ENCODE measurements at places on chromosomes 4 and X.

DNA sequence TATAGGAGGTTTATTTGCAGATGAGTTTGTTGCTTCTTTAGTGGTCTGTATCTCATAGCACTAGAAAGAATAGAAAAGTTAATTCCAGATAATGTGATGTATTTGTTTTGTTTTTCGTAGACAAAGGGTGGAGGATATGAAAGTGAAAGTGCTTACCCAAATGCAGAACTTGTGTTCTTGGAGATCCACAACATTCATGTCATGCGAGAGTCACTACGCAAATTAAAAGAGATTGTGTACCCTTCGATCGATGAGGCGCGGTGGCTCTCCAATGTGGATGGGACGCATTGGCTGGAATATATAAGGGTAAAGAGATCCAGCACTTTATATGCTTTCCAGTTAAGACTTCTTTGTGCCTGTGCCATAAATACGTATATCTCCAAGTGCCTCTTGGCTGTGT lies 43.3 kb downstream of the MTMR1 start:
- DNase-seq = no peak

DNA sequence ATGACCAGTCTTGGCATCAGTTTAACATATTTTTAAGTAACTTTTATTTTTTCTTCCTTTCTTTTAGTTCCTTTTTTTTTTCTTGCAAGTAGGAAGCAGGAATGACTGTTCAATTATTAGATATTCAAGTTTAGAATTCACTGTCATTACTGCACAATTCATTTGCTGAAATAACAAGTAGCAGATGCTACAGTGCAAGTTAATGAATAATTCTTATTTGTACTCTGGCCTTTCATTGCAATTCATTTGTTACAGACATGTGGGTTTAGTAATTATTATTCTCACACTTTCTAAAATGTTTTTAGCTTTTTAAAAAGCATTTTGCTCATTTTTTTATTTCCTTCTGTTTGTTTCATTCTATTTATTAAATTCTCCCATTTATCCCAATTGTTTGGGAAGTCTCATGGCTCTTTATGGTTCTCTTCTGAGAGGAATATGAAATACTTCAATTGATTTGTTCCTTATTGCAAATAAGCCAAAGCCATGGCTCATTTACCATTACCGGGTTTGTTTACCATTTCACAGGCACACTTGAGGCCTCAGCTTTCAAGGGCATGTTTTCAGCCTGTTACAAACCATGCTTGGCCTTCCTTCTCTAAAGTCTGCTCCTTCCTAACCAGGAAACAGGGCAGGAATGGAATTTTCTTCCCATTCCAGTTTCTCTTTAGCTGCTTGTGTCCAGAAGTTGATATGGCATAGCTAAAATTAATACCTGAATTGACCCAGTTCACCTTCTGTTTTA lies 4.6 kb upstream of the DCAF4L1 start:
- DNase-seq = no peak

- DNase-seq = no peak
These were observed 128.6 kb downstream of the ATOH1 start for GRCh38 chr4:93957186-93957585.

DNA sequence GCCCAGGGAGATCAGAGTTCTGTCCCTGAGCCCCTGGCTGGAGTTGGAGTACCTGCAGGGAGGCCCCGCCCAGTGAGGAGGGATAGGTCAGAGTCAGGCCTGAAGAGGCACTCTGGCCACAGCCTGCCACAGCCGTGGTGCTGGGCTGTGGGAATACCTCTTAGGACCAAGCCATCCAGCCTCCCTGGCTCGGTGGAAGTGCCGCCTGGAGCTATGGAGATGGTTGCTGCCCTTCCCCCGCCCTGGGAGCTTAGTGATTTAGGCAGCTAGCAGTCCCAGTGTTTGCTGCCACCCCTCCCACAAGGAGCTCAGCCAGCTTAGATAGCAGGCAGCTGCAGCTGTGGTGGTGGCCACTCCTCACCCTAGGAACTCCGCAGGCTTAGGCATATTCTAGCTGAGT lies 446.3 kb upstream of the GNPDA2 start:
- no peak for DNase-seq

GRCh38 chr4:157421365-157421764 lies 200.8 kb downstream of the GRIA2 start:
- DNase-seq = no peak

DNA sequence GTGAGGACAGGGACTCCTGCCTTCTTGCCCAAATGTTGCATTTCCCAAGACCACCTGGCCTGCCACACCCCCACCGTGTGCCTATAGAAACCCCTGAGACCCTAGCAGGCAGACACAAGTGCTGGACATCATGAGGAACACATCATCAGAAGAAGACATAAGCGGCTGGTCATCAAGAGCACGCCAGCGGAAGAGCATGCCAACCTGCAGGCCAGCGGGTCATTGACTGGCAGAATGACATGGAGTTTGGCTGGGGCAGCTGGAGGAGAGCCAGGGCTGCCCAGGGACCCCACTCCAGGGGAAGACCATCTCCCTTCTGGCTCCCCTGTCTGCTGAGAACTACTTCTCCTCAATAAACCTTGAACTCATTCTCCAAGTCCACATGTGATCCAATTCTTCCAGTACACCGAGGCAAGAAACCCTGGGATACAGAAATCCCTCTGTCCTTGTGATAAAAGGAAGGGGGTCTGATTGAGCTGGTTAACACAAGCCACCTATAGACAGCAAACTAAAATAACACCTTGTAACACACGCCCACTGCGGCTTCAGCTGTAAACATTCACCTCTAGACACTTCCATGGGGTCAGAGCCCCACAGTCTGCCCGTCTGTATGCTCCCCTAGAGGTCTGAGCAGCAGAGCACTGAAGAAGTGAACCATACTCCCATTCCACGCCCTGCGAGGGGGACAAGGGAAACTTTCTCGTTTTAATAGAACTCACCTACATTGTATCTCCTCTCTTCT lies 164.8 kb upstream of the EMCN start:
- DNase-seq = no peak

DNA sequence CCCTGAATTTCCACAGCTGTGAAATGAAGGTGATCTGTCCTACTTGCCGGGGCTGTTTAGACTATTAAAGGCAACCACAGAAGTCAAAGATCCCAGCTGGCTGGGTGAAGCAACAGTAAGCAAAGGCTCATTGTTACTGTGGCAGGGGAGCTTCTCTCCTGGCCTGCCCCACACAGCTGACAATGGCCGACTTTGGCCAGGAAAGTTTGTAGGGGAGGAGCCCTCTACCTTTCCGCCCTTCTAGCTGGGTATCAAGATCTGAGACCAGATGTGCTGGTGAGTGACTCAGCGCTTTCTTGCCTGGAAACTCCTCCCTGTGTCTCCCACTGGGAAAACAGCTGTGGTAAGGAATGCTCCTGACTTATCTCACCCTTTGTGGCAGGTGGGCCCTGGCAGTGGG lies 21.1 kb downstream of the RASSF6 start:
- DNase-seq = no peak

DNA sequence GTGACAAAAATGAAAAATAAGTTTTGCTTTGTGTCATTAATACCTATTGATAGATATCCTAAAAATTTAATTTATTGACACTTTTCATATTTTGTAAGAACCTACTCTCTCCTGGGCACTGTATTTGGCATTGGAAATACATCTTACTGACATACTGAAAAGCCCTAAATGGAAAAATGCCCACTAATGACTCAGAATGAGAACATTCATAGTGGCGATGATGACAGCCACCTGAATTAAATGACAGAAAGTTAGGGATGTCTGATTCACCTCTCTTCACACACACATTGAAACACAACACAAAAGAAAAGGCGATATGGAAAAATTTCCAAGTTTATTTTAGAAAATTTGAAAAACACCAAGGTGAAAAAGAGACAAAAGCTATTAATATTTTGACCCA lies 992.3 kb downstream of the STPG2 start:
- DNase-seq = no peak

DNA sequence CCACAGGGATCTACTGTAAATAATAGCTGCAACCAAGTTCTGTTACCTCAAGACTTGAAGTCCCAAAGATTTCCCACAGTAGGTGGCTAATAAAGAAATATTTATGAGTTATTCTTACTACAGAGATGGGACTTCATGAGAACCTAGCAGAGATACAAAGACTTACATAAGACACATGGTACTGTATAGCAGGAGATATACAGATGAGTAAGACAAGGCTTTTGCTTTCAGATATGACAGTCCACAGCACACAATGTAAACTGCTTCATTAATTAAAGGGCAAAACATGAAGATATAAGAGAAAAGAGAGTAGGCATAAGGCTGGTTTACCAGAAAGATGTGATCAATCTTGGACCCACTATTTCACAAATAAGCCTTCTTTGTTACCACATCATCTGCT lies 6.6 kb downstream of the ANKRD17 start:
- no peak for DNase-seq

- DNase-seq = no peak
These were observed 23.4 kb upstream of the MAMLD1 start for GRCh38 chrX:150339736-150340135.

- no peak for DNase-seq
These were observed 16.4 kb downstream of the TASL start for GRCh38 chrX:30561191-30561590.

DNA sequence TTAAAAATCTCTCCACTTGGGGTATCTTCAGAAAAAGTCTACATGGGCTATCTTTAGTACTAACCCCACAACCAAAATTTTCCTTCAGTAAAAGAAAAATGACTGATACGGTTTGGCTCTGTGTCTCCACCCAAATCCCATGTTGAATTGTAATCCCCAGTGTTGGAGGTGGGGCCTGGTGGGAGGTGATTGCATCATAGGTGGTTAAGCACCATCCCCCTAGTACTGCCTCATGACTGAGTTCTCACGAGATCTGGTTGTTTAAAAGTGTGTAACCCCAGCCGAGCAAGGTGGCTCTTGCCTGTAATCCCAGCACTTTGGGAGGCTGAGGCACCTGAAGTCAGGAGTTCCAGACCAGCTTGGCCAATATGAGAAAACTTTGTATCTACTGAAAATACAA lies 66.8 kb downstream of the USP46 start:
- DNase-seq = no peak

DNA sequence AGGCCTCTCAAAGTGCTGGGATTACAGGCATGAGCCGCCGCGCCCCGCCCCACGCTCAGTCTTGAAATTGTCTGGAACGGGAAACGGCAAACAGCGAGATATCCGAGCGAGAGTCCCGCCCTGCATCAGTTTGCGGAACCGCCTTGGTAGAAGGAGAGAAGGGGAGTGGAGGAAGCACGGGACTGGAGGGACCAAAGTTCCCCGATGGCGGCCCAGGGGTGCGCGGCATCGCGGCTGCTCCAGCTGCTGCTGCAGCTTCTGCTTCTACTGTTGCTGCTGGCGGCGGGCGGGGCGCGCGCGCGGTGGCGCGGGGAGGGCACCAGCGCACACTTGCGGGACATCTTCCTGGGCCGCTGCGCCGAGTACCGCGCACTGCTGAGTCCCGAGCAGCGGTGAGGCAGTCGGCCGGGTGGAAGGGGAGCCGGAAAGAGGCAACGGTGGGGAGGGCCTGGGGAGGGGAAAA lies at the start of gene BST1:
Gene BST1 (plus strand): TSS at position 125 of the 463 bp plus-strand sequence. CDS start 80 bp downstream, at position 205.
- peak; percentile 50 for DNase-seq

- DNase-seq = no peak
These were observed at the start of gene CXCL8 for GRCh38 chr4:73740353-73740778. Gene CXCL8, plus strand, starts transcription at chr4:73740569. Its CDS starts 90 bp downstream, at chr4:73740659.

DNA sequence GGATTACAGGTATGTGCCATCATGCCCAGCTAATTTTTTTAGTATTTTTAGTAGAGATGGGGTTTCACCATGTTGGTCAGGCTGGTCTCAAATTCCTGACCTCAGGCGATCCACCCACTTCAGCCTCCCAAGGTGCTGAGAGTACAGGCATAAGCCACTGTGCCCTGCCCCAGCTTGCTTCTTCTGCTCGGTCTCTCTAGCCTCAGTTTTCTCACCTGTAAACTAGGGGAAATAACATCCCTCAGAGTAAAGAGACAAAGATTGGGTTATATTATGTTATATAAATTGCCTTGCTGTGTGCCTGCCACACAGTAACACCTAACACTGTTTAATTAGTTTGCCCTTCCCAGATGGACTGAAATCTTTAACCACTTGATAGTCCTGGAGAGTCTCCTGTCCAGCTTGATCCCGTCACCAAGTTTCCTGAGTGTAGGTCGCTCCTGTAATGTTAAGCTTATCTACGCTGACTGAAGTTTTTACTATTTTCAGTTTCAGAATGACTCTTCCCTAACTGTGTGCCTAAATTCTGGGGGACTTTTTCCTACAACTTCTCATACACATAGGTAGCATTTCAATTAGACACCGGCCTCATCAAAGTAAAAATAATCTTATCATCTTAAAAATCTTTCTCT lies 412.7 kb upstream of the TENM3 start:
- no peak for DNase-seq

GRCh38 chr4:82744284-82744968 lies 54.2 kb downstream of the SCD5 start:
- no peak for DNase-seq

GRCh38 chr4:7389101-7389701 lies 45.5 kb downstream of the PSAPL1 start:
- no peak for DNase-seq

DNA sequence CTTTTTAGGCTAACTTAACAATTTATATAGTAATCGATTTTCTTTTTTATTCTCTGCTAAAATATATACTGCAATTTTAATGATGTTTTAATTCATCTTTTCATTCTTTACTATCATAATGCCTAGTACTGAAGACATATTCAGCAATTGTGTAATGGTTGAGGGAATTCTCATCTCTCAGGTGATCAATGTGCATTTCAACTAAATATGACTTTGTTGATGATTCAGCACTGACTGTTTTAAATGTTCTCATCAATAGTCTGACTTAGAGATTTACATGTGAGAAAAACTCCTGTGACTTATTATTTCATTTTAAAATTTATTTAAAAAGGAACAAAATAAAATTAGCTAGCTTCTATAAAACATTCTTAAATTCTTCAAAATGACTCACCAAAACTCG lies 1450.3 kb downstream of the STIM2 start:
- no peak for DNase-seq

- no peak for DNase-seq
These were observed 78.3 kb downstream of the GASK1B start for GRCh38 chr4:158094413-158095134.

DNA sequence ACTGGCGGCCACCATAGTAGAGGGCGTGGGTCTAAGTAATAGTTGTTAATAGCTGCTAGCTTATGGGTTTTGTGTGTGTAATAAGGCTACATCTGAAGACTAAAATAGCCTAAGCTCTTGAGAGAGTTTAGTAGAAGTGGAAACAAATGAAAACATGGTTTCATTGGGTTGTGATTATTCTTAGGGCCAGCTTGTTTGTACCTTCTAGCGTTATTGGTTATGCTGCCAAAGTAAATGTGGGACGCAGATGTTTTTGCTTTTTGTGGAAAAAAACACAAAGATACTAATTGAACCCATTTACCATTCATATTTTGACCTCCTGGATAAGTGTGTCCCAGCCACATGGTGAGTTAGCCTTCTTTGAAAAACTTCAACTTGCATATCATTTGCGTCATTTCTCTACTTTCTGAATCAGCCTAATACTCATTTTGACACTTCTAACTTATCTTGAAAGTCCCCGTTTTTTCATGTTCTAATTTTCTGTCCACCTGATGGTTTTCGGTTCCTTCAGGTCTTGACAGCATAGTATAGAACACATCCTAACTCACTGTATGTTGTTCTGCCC lies 305.3 kb downstream of the FRMPD4 start:
- DNase-seq = no peak
